Inflammatory macrophage (primary cell): ENCODE measurements at places on chromosomes 3 and 15.
A peak's percentile ranks its signal among the peaks of the same experiment; 100 is the strongest.

DNA sequence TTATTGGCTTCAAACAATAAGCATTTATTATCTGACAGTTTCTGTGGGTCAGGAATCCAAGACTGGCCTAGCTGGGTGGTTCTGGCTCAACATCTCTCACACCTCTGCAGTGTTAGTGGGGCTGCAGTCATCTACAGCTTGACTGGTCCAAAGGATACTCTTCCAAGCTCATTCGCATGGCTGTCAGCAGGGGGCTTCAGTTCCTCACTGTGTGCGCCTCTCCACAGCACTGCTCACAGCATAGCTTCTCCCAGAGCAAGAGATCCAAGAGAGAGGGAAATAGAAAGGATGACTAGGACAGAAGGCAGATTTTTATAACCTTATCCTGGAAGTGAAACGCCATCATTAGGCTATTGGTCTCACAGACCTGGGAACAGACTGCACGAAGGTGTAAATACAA lies 64.2 kb downstream of the MAGI1 start:
- no peak for DNase-seq

- no peak for DNase-seq
Observed at GRCh38 chr15:52559575-52559974, 9.3 kb downstream of the ARPP19 start.

- no peak for DNase-seq
Observed at GRCh38 chr3:58801541-58801940, 135.0 kb upstream of the FAM3D start.

DNA sequence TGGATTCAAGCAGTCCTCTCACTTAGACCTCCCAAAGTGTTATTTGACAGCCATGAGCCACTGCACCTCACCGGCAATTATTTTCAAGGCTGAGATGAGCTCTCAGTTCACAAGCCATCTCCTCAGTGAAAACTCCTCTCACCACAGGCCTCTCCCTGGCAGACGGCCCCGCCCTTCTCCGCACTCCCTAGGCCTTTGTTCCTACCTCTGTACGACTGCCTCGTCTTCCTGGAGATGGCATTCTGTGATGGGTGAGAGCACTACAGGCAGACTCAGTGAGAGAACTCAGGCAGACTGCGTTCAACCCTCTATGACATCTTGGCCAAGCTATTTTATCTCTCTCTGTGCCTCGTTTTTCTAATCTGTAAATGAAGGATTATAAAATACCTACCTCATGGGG lies 67.0 kb upstream of the TPM1 start:
- DNase-seq: no peak

DNA sequence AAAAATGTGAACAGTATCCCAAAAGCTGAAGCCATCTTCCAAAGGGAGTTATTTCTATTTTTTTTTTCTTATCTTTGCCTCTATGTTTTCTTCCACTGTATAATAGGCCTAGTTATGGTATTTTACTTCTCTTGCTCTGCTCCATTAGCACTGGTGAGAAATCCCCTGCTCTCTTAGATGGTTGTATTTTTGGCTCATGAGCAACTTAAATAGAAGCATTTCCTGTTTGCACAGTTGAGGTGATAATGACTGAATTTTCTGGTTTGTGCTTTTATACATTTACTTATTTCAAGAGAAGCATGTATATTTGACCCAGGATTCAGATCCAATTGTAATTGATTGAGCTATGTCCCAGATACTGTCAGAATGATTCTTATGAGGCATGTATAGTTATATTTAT lies 61.6 kb upstream of the CD200R1L start:
- no peak for DNase-seq

DNA sequence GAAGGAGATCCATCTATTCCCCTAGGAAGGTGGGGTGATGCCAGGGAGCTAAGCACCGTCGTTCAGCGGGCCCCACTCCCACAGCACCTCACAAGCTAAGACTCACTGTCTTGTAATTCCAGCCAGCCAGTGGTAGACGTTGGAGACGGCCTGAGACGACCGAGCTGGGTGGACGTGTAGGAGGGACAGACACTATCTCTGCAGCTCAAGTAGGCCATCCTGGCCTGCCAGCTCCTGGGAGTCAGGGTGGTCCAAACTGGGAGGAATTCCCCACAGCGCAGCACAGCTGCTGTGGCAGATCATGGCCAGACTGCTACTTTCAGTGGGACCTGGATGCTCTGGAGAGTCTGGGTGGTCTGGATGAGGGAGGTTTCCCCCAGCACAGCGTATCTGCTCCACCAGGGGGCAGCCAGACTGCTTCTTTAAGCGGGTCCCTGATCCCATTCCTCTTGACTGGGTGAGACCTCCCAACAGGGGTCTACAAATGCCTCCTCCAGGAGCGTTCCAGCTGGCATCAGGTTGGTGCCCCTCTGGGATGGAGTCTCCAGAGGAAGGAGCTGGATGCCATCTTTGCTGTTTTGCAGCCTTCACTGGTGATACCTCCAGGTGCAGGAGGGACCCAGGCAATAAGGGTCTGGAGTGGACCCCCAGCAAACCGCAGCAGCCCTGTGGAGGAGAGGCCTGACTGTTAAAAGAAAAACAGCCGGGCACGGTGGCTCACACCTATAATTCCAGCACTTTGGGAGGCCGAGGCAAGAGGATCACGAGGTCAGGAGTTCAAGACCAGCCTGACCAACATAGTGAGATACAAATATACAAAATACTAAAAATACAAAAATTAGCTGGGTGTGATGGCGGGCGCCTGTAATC lies 27.6 kb downstream of the GNB5 start:
- DNase-seq: no peak

DNA sequence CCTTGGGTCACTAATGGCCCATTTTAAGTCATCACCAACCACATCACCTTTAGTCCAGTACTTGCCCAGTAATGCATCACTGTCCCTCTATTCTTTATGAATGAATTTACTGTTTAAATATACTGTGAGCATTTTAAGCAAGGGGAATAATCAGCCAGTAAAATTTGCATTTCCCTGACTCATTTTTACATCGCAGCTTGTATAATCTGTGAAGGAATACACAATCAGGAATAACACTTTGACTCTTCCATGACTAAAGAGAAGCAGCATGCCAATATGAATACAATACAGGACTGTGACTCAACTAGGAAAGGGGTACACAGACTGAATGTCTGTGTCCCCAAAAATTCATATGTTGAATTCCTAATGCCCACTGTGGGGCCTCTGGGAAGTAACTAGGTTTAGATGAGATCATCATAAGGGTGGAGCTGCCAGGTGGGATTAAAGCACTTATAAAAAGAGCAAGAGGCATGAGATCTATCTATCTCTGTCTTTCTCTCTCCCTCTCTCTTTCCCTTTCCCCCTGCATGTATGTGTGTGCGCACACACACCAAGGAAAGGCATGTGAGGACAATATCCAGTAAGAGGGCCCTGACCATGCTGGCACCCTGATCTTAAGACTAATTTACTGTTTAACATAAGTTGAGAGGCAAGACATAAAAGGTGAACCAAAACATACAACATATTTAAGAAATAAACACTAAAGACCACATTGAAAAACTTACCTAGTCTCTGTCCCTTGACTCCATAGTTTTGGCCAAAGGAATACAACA lies 12.1 kb downstream of the B4GALT4 start:
- DNase-seq: no peak

DNA sequence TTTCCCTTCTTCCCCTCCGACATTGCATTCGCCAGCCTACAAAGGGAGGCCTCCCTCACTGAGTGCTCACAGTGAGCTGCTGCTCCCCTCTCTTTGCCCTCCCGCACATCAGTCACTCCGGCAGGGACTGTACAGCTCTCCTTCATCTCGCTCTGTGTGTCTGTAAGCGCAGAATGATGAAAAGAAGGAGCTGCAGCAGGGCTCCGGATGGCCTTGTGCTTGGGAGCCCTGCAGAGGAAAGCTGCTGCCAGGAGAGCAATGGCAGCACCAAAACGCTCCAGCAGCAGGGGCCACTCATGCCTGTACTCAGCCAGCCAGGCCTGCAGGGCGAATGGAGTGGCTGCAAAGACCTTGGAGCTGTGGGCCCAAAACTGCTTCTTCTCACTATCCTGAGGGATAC lies 107.0 kb upstream of the NSMCE3 start:
- no peak for DNase-seq

- no peak for DNase-seq
Observed at GRCh38 chr3:136576279-136577009, 175.7 kb downstream of the STAG1 start.

DNA sequence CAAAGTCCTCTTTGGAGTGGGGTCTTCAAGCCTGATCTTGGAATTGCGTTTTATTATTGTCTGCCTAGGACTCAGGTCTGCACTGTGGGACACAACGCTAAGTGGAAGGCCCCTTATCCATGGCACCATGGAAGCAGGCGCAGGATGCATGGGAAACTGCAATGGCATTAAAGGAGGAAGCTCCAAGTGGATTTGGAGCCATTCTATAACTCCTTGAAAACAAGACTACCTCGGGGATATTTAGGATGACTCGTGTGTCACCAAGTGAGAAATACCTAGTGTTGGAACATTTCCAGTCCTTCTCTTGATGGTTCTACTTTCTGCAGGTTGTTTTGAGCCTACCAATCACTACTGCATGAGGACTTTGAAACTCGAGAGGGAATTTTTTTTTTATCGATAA lies 126.6 kb upstream of the ZBED2 start:
- DNase-seq: no peak

DNA sequence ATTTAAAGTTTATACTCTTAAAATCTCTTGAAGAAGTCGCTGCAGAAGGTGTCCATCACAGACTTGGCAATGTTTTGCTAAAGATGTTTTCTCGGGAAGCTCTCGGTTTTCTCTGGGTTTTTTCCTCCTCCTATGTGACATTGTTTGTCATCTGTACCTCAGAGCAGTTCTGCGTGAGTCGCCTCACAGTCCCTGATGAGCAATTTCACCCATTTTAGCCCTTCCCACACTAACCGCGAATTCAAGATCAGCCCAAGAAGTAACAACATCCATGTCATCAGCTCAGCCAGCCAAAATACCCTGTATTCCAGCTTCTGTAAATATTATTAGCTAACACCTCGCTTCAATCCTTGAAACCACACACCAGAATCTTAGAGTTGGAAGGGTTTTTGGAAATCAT lies 224.3 kb upstream of the SETMAR start:
- peak; percentile 3 for DNase-seq

DNA sequence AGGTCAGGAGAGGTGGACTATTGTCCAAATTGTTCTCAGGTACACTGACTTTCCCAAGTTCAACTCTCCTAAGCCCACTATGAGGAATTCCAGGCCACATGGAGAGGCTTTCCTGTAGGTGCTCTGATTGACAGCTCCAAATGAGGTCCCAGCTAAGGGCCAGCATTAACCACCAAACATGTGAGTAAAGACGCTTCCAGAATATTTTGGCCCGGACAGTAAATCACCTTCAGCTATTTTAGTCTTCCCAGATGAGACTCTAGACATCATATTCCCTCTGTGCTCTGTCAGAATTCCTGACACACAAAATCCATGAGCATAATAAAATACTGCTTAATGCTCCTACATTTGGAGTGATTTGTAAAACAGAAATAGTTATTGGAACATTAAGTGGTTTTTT lies 135.5 kb downstream of the TGFBR2 start:
- DNase-seq: no peak

- DNase-seq: no peak
Observed at GRCh38 chr3:53486961-53487654, 7.3 kb upstream of the CACNA1D start.

- DNase-seq: no peak
Observed at GRCh38 chr3:25448750-25449692, 21.0 kb downstream of the RARB start.

DNA sequence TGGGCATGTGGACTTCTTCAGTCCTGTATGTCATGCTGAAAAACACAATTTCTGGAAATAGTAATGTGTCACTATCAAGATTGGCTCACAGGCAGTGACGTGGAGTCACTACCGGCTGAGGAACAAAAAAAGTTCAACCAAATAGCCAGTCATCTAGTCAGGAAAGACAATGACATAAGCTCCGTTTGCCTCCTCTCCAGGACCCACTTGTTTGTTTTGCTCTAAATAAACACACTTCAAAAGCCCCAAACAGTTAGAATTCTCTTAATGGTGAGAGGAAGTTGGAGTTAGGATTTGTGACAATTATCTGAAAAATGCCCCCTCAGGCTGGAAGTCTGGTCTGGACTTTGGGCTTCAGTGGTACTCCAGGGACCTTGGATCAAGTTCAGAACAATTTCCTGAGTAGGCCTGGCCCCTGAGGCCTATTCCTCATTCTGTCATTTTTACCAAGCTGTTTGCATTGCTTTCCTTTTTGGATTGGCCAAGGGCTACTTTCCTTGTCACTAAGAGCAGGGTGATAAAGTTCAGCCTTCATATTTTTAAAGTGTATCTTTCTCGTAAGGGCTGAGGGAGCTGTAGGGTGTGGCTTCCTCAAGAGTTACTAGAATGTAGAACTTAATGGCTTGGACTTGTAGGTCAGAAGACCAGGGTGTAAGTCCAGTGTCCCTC lies 98.9 kb downstream of the EOMES start:
- DNase-seq: peak; percentile 55

- DNase-seq: no peak
Observed at GRCh38 chr3:89419647-89420241, 312.3 kb downstream of the EPHA3 start.

DNA sequence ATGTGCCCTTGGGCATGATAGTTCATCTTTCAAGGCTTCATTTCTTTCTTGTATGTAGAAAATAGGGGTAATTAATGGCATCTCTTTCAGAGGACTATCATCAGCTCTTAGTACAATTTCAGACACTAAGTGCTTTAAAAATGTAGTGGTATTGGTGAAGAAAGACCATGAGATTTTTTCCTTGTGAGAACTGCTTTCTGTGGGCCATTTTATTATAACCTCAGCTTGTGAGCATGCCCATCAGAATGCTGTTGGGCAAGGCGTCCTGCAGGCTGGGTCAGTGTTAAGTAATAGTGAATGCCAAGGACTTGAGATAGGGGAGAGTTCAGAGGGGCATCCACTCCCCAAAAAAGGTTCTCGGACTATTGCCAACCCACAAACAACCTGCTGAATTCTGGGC lies 187.9 kb downstream of the GHSR start:
- DNase-seq: no peak

DNA sequence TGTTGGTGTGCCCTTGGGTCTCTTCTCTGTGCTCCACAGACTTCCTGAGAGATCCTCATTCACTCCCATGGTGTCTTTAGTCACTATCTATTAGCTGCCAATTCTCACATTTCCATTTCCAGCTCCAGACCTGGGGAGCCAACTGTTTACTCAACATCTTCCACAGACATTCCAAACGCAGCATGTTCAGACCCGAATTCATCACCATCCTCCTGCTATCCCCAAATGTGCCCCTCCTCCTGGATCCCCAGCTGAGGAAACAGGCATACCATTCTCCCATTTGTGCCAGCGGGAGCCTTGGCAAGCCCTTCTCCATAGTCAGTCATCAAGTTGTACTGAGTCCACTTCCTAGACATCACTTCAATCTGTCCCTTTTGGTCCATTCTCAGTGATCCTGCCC lies 67.1 kb downstream of the TAMM41 start:
- no peak for DNase-seq

GRCh38 chr15:99451484-99451883 lies 114.3 kb upstream of the MEF2A start:
- no peak for DNase-seq
